ENCODE measurements at places on chromosomes 5 and 9. TPM values are rescaled to one million over a fixed set of nuclear protein-coding genes. Genes with fewer than 3 reads are reported as not detected.
A peak's percentile ranks its signal among the peaks of the same experiment; 100 is the strongest.

DNA sequence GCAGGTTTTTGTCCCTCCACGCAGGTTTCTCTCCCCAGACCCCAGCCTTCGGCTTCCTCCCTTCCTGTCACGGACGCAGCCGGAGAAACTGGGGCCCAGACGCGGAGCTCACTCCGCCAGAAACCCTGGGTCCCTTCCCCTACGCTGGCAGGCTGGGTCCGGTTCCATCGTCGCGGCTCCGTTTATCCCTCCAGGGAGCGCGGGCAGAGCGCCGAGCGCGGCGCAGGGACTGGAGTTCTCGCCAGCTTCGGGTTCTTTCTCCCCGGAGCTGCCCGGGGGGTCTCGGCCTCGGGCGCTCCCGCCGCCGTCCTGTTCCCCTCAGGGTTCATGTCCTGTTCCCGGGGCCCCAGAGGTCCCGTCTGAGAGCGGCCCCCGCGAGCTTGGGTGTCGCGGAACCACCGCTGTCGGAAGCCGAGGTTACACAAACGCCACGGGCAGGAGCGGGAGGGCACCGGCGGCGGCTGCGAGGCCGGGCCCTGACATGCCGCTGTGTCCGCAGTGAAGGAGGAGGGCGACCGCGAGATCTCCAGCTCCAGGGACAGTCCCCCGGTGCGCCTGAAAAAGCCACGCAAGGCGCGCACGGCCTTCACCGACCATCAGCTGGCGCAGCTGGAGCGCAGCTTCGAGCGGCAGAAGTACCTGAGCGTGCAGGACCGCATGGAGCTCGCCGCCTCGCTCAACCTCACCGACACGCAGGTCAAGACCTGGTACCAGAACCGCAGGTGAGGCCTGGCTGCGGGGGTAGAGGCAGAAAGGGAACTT, 4.6 kb downstream of the BARHL1 start:
- DNase-seq = peak; percentile 85

- DNase-seq = no peak
These were observed 129.6 kb upstream of the NMUR2 start for GRCh38 chr5:152534641-152535040.

DNA sequence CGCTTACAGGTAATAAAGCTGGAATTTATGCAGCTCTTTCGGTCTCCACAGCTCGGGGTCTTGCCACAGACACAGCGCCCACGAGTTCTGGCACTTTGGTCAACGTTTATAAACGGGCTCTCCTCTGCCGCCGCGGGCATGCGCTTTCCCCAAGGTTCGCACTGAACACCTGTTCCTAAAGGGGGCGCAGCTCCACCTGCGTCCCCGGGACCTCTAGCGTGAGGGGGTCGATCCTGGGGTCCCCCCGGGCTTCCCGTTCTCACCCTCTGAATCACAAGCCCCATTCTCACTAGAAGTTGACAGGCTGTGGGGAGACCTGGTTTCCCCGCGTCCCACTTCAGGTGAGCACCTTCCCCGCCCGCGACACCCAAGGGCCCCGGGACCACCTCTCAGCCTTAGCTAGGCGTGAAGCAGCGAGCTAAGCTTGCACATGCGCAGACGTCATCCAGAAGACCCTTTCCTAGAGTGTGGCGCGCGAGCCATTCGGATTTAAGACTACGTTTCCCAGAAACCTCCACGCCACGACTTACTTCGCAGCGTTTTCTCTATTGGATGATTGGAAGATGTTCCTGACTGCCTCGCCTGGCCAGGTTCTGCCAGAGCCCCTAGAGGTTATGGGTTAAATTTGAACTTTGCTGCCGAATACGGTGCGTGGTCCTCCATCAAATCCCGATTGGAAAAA, 21.3 kb upstream of the ZNF782 start:
- peak; percentile 83 for DNase-seq

The CDH9 gene
- total RNA-seq = not detected

The PDZD2 gene
- 0.29 TPM for total RNA-seq

- DNase-seq = peak; percentile 99
These were observed at the start of the genes SURF1 and SURF2 for GRCh38 chr9:133356391-133357091. Gene SURF1 (minus strand): TSS chr9:133356487. CDS start chr9:133356453, 34 bp downstream. Gene SURF2 (plus strand): TSS chr9:133356550. CDS start chr9:133356593, 43 bp downstream.

- DNase-seq = no peak
These were observed 376 bp downstream of the GOLGA1 start for GRCh38 chr9:124940521-124940893.

DNA sequence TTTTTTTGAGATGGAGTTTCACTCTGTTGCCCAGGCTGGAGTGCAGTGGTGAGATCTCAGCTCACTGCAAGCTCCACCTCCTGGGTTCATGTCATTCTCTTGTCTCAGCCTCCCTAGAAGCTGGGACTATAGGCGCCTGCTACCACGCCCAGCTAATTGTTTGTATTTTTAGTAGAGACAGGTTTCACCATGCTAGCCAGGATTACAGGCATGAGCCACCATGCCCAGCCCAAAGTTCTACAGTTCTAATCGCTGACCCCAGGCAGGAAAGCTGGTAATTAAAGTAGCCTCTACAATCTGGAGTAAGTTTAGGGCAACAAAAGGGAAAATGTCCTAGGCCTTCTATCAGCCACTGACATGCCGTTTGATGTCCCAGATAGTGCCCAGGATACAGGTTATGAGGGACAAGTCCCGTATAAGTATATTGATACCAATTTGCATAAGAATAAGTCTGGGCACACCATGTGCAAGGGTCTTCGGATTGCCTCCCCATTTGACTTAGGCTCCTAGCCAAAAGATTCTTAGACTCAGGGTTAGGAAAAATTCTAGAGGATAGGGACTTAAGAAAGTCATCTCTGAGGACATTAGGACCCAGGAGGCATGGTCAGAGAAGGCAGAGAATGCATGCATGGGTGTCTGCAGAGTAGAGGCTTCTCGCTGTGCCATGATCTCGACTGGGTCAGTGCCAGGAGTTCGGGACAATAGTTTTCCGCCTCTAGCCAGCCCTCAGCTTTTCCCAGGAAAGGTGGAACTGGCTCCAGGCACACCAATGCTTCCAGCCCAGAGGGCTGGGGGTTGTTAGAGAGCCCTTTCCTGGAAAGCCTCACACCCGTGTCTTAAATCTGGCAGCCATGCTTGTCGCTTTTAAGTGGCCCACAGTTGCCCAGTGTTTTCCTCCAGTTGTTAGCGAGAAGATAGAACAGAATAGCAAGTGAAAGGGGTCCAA, 1111.1 kb downstream of the TAF11L14 start:
- no peak for DNase-seq

The GHR gene
- 5.6 TPM for total RNA-seq

DNA sequence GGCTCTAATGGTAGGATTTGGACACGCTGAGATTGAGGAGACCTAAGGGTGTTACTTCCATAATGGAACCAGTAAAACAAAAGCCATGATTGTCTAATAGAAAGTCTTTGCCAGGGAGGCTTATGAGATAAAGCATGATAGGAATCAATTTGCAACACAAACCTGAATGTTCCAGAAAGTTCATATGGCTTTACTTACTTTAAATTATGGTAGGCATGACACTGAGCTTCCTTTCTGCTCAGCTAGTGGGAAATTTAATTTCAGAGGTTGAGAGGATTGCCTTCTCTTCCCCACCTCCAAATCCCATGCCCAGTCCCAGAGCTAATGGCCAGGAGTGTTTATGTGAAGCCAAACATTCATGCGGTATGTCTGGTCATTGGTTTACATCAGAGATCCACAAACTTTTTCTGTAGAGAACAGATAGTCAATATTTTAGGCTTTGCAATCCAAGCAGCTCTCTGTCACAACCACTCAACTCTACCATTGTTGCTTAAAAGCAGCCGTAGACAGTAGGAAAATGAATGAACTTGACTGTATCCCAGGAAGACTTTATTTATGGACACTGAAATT, 114.5 kb downstream of the UGCG start:
- no peak for DNase-seq

- peak; percentile 30 for DNase-seq
These were observed 43.7 kb downstream of the CDH6 start for GRCh38 chr5:31237174-31237573.

All from osteoblast (primary cell).